Small intestine (tissue), 16 donors: ENCODE measurements at places on chromosomes 2 and 18. TPM values are rescaled to one million over a fixed set of nuclear protein-coding genes. Genes with fewer than 3 reads are reported as not detected.

The NT5C1B gene
- polyA plus RNA-seq = 0.78 TPM

The RIT2 gene
- 0.27 TPM for polyA plus RNA-seq

The SKA1 gene
- polyA plus RNA-seq = 5.8 TPM

DNA sequence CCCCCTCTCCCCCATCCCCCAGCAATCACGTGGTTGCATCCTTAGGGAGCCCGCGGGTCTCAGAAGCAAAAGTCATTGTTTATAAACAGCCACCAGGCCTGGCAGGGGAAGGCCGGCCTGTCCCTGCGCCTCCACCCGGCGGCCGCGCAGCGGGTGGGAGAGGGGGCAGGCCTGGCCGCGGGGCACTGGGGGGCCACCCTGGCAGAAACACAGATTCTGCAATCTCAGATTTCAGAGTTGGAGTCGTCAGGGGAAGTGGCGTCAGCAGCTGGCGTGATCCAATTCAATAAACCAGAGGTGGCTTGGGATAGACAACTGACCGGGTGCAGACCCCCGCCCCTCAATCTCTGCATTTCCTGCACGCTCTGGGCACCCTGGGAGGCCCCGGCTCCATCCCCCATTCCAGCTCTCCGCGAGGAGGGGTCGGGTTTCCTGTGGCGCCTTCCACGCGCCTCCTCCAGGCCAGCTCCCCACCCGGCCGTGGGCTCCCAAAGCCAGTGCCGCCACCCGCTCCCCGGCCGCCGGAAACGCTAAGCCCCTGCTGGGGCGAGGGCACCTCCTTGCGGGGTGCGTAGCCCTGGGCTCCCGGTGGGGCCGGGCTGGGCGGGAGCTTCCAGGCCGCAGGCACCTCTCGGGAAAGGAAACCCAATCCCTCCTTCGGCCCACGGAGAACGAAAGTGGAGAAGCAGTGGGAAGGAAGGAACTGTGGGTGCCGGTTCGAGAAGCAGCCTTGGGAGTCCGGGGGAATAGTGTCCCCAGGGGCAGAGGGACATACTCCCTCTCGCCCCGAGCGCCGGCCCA lies 1.1 kb downstream of the BIN1 start:
- DNase-seq = peak; percentile 47
- H3K27me3 ChIP-seq = no peaks in the 10 kb centered on the region
- H3K4me3 ChIP-seq = peak overlapping the region; percentile 69
- peak overlapping the region; percentile 91 for H3K27ac ChIP-seq

GRCh38 chr2:637804-638203 lies 39.4 kb downstream of the TMEM18 start:
- no peak overlapping the region for H3K4me3 ChIP-seq
- no peaks in the 10 kb centered on the region for H3K4me1 ChIP-seq
- no peaks in the 10 kb centered on the region for H3K36me3 ChIP-seq
- DNase-seq = no peak
- no peaks in the 10 kb centered on the region for H3K27me3 ChIP-seq

- no peak overlapping the region for H3K4me3 ChIP-seq
- no peak for DNase-seq
- H3K27me3 ChIP-seq = no peaks in the 10 kb centered on the region
Measured at GRCh38 chr2:41668529-41668928, 379.3 kb upstream of the PKDCC start.

- H3K27me3 ChIP-seq = no peaks in the 10 kb centered on the region
- H3K27ac ChIP-seq = no peak overlapping the region
- H3K4me1 ChIP-seq = peaks cover 6% of the 10 kb centered on the region
- H3K4me3 ChIP-seq = no peak overlapping the region
- H3K36me3 ChIP-seq = no peaks in the 10 kb centered on the region
Measured at GRCh38 chr2:197168705-197169104, 141.9 kb downstream of the ANKRD44 start.

DNA sequence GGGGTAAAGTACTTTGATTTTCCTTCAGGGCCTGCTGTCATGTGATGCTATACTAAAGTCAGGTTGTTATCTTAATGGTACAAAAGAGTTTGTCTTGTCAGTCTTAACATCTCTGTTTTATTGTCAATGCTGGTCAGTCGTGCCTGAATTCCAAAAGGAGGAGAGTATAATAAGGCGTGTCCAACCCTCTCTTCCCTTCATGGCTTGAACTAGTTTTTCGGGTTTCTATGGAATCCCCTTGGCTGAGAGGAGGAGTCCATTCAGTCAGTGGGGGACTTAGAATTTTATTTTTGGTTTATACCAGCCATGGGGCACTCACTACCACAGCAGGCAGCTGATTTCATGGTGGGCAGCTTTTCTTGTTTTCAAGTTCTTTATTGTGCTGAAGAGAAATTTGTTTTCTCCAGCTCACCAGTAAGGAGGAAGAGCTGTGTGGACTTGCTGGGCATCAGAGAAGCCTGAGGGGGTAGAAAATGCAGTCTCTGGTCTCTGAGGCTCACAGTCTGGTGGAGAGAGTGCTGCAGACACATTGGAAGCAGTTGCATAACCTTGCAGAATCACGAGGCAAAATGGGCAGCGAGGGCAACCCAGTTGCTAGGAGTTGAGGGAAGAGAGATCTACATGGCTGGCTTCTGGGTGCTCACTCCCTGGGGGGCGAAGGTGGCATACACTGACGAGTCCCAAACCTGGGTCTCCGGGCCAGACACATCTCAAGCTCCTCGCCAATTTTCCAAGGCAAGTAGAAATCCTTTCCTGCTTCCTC lies 193.1 kb downstream of the ZBTB7C start:
- H3K4me1 ChIP-seq = no peaks in the 10 kb centered on the region
- H3K27ac ChIP-seq = no peak overlapping the region
- no peak for DNase-seq
- H3K4me3 ChIP-seq = no peak overlapping the region

GRCh38 chr18:8162802-8163201 lies 446.4 kb upstream of the RAB12 start:
- H3K27ac ChIP-seq = no peak overlapping the region
- no peak overlapping the region for H3K4me3 ChIP-seq
- H3K4me1 ChIP-seq = no peaks in the 10 kb centered on the region
- H3K36me3 ChIP-seq = no peaks in the 10 kb centered on the region
- DNase-seq = no peak
- no peaks in the 10 kb centered on the region for H3K27me3 ChIP-seq

DNA sequence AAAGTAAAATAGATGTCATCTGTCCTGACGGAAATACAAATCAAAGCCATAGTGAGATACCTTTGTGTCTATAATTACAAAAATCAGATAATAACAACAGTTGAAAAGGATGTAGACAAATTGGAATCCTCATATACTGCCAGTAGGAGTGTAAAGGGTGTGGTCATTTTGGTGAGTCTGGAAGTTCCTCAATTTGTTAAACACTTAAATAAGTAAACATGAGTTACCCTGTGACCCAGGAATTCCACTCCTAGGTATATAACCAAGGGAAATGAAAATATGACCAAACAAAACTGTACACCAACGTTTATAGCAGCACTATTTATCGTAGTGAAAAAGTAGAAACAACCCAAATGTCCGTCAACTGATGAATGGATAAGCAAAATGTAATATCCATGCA lies 24.0 kb downstream of the R3HDM1 start:
- H3K27ac ChIP-seq = no peak overlapping the region
- DNase-seq = no peak
- H3K27me3 ChIP-seq = no peaks in the 10 kb centered on the region
- no peaks in the 10 kb centered on the region for H3K36me3 ChIP-seq
- no peak overlapping the region for H3K4me3 ChIP-seq
- H3K4me1 ChIP-seq = no peaks in the 10 kb centered on the region

DNA sequence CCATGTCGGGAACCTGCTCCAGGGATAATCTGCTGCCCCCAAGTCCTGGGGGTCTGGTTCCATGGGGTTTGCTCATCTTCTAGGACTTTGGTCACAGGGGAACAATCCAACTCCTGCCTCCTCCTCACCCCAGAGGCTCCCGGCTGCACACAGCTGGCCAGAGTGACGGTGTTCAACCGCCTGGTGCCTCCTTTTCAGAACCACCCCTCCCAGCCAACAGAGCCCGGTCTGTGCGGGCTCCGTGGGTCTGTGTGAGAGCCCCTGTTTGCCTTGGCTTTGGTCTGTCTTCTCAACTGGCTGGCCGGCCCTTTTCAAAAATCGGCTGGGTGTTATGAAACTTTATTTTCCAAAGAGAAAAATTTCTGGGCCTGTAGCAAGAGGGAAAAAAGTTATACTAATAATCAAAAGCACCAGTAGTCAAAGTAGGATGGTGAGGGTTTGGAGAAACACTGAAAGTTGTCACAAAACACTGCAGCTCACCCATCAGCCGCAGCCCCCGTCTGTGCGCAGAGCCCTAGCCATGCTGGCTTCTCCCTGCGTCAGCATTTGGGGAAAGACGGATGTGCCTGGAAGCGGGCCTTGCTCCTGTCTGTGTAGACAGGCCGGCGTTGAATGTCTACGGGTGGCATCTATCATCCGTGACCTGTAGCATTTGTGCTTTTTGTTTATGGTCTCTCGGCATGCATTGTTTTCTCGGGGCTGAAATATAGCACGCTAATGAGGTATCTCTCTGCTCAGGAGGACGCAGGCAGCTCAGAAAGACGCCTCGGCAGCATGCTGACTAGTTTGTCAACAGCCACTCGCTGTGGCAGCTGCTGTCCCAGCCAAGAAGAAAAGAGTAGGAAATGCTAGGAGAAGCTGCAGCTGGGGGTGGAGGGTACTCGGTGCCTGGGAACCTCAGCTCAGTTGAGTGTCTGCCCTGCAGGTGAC lies 138.6 kb downstream of the GLI2 start:
- peaks cover 5% of the 10 kb centered on the region for H3K4me1 ChIP-seq
- peaks cover 37% of the 10 kb centered on the region for H3K27me3 ChIP-seq
- no peak overlapping the region for H3K27ac ChIP-seq
- H3K4me3 ChIP-seq = no peak overlapping the region
- DNase-seq = no peak
- H3K36me3 ChIP-seq = no peaks in the 10 kb centered on the region

DNA sequence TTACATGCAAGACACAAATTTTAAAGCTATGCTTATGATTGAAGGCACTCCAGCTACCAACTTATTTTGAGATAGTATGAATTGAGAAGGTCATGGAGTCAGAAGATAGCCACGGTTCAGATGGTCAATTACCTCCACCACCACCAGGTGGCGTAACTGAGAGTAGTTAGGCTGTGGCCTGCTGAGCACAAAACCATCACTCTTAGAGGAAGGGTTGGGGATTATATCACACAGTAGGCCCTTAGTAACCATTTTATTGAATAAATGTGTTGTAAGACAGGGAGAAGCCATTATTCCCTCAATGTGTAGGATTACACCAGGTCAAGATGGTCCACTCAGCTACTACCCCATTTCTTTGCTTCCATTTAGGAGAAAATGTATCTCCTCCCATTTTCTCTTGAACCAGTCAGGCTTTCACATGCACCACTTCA lies 18.8 kb downstream of the KLHL41 start:
- no peaks in the 10 kb centered on the region for H3K4me1 ChIP-seq
- H3K36me3 ChIP-seq = peaks cover 7% of the 10 kb centered on the region
- no peaks in the 10 kb centered on the region for H3K27me3 ChIP-seq
- H3K27ac ChIP-seq = no peak overlapping the region

- H3K4me1 ChIP-seq = no peaks in the 10 kb centered on the region
- no peaks in the 10 kb centered on the region for H3K36me3 ChIP-seq
- no peak for DNase-seq
- H3K27me3 ChIP-seq = no peaks in the 10 kb centered on the region
Measured at GRCh38 chr2:239800785-239801386, 224.3 kb downstream of the NDUFA10 start.

- no peak overlapping the region for H3K4me3 ChIP-seq
- no peak overlapping the region for H3K27ac ChIP-seq
- no peaks in the 10 kb centered on the region for H3K27me3 ChIP-seq
- no peaks in the 10 kb centered on the region for H3K36me3 ChIP-seq
- DNase-seq = no peak
Measured at GRCh38 chr18:52667463-52668065, 327.6 kb downstream of the DCC start.

GRCh38 chr2:136766073-136766404 lies 694 bp downstream of the THSD7B start:
- H3K36me3 ChIP-seq = no peaks in the 10 kb centered on the region
- H3K27me3 ChIP-seq = peaks cover 10% of the 10 kb centered on the region
- no peaks in the 10 kb centered on the region for H3K4me1 ChIP-seq
- no peak overlapping the region for H3K27ac ChIP-seq
- H3K4me3 ChIP-seq = peak overlapping the region; percentile 15

GRCh38 chr2:204487447-204488229 lies 57.6 kb upstream of the PARD3B start:
- no peaks in the 10 kb centered on the region for H3K36me3 ChIP-seq
- H3K27me3 ChIP-seq = no peaks in the 10 kb centered on the region
- H3K27ac ChIP-seq = peak overlapping the region; percentile 14
- H3K4me1 ChIP-seq = no peaks in the 10 kb centered on the region
- DNase-seq = no peak

GRCh38 chr18:49021076-49021432 lies 70.3 kb upstream of the SMAD7 start:
- peak overlapping the region; percentile 39 for H3K27ac ChIP-seq
- no peaks in the 10 kb centered on the region for H3K4me1 ChIP-seq
- no peak overlapping the region for H3K4me3 ChIP-seq
- no peaks in the 10 kb centered on the region for H3K36me3 ChIP-seq
- no peaks in the 10 kb centered on the region for H3K27me3 ChIP-seq

DNA sequence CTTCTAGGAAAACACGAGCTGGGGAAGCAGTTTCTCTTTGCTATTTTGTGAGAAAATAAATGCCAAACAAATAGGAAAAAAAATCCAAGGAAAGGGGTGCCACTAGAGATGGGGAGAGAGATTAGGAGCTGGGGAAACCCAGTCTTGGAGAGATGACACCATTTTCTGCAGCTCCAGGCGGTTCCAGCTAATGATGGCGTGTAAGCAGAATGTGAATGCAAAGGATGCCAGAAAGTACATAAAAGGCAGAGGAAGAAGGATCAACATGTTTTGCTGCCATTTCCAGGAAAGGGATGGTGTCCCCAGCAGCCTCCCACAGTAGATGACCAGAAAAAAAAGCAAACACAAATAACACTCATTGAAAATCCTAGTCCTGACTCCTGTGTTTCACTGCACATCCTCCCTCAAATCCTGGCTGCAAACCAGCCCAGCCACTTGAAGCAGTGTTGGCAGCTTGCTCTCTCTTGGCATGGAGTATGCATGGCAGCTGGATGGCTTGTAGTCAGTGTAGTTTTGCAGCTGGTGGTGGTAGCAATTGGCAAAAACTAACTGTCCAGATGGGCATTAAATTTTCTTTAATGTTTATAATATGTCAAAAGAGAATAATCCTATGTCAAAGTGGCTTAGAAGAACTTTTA lies 93.6 kb downstream of the FTCDNL1 start:
- H3K27me3 ChIP-seq = no peaks in the 10 kb centered on the region
- H3K4me3 ChIP-seq = no peak overlapping the region
- no peaks in the 10 kb centered on the region for H3K4me1 ChIP-seq

GRCh38 chr2:65479524-65479923 lies 47.1 kb upstream of the SPRED2 start:
- no peaks in the 10 kb centered on the region for H3K4me1 ChIP-seq
- H3K27ac ChIP-seq = no peak overlapping the region
- DNase-seq = no peak
- H3K4me3 ChIP-seq = no peak overlapping the region
- no peaks in the 10 kb centered on the region for H3K27me3 ChIP-seq
- H3K36me3 ChIP-seq = no peaks in the 10 kb centered on the region

DNA sequence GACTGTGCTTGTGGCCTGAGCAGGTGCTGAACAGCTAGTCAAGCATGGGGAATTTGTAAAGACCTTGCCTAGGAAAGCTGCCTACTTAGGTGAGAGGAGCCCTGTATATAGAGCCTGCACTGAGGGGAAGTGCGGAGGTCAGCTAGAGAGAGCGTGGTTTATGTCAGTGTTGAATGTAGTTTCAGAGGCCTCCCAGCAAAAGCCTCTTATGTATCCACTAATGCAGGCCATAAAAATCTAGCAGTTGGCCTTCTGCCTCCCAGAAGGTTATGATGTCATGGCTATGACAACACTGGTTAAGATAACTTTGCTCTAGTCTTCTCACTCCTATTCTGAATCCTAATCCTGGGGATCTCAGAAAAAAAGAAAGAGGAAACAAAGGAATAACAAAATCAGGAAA lies 88.9 kb downstream of the ASXL3 start:
- H3K27me3 ChIP-seq = no peaks in the 10 kb centered on the region
- H3K4me3 ChIP-seq = no peak overlapping the region
